ENCODE measurements at places on chromosomes 1 and 21.

GRCh38 chr1:181134543-181135436, 46.3 kb downstream of the IER5 start:
- DNase-seq = no peak

DNA sequence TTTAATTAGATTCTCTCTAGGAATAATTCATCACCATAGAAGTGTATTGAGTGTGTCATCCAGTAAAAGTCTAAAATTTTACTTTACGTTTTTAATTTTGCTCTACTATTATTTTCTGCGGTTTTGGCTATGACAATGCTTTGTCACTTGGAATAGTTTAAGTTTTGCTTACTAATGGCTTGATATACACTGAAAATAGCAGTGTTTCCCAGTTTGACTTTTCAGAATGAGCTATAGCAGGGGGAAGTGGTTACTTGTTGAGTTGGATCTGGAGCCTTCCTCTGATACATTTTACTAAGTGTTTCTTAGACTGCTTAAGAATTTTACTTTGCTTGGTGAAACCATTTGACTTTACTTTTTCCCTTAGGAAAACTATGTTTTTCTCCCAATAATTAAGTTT, 5.0 kb downstream of the DNAJC16 start:
- no peak for DNase-seq

DNA sequence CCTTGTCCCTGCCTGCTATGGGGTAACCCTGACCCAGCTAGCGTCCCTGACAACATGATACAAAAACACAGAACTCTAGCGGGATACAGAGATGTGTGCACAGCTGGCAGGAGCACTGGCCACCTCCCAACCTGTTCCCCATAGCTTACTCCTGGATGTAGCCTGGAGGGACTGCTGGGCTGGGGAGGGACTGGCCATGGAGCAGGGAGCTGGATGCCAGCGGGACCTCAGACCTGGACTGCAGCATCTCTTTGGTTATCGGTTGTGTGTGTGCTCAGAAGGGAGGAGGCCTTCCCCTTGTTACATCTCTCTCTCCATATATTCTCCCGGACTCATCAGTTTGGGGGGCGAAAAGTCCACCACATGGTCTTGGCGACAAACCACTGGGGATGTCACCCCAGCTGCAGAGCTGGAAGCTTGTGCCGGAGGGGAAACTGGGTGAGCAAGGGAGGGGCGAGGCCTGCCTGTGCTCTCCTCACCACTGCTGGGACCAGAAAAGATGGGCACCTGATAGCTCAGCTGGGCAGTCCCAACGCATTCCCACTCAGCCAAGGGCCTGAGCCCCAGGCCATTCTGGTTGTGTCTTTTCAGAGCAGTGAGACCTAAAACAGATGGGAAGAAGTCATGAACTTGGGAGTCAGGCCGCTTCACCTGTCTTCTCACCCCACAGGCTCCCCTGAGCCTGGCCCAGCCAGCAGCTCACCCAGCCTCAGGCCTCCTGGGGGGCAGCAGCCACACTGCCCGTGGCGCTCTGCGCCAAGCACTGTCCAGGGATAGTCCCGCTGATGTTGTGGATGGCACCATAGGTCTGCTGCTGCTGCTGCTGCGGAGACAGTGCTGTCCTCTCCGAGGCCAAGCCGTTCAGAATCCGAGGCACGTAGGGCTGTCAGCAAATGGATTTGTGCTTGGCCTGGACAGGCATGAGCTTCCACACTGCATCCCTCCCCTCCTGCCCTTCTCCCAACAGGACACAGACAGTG, 35.6 kb downstream of the TMEM63A start:
- no peak for DNase-seq

DNA sequence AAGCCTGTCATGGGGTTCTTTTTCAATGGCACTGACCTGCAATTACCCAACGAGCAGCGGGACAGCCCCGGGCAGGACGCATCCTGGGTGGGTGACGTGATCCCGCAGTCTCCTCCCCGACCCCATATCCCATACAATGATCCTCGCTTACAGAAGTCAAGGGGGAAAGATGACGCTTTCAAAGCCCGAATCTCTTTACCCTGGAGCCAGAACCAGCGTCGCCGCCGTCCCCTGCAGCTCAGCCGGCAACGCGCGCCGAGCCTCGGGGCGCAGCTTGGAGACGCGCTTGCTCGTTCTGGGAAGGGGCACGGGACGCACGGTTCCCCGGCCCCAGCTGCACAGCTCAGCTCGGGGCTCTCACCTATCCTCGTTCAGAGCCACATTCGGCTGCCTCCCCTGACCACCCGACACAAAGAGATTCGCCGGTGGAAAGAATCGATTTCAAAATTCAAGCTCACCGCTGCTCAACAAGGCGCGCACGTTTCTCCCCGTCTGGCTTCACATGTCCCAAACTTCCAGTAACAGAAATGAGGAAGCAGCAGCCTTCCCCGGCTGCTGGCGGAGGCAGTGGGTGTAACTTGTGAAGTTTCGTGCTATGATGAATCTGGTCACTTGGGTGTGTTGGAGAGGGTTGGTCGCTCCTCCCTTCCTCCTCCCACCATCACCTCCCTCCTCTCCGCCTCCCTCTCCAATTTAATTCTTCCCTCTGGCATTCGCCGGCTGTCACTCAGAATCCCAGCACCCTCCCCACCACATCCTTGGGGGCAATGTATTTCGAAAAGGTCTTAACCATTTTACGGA, at the start of gene TIAM1:
TIAM1 (minus strand) TSS at position 582 of the 801 bp plus-strand sequence. CDS start 77,289 bp downstream, outside the sequence.
- peak; percentile 51 for DNase-seq

DNA sequence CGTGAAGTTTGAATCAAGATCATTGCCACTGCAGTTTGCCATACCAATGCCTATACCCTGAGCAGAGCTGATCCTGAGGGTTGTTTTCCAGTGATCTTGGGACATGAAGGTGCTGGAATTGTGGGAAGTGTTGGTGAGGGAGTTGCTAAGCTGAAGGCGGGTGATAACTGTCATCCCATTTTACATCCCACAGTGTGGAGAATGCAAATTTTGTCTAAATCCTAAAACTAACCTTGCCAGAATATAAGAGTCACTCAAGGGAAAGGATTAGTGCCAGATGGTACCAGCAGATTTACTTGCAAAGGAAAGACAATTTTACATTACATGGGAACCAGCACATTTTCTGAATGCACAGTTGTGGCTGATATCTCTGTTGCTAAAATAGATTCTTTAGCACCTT, 78.6 kb downstream of the FMN2 start:
- DNase-seq = no peak

- no peak for DNase-seq
Measured at GRCh38 chr1:52164604-52165003, 22.7 kb downstream of the ZFYVE9 start.

DNA sequence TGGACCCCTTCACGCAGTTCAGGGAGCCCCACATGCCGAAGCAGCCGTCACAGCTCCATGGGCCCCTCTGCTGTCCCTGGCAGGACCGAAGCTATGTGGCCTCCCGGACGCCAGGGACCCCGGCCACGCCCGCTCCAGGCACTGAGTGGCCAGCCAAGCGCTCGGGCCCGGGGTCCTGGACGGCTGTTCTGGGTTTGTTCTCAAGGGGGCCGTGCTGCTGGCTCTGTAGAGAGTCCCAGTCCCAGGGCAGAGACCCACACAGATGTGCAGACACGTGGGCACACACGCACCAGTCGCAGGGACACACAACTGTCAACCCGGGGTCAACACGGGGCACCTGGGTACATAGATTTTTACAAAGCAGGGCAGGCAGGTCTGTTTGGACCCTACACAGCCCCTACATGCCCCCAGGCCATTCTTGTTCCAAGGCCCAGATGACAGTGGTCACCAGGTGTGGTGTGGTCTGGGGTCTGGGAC, 6.7 kb downstream of the B3GALT6 start:
- DNase-seq = no peak

DNA sequence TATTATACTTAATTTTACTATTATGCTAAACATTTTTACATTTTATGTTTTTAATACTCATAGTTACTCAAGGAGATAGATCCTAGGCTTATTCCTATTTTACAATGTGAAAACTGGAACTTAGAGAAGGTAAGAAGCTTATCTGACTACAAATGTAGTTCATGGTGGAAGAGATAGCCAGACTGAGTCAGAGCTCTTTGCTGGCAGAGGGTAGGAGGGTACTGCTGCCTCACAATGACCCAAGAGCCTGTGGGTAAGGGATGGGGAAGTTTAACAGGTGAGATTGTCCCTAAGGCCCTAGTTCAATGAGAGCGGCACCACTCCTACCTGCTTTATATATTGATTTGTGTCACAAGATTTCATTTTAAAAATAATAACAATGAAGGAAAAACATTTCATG, 34.1 kb upstream of the NEK7 start:
- DNase-seq = no peak

GRCh38 chr1:22038036-22038435, 14.5 kb upstream of the CDC42 start:
- no peak for DNase-seq

DNA sequence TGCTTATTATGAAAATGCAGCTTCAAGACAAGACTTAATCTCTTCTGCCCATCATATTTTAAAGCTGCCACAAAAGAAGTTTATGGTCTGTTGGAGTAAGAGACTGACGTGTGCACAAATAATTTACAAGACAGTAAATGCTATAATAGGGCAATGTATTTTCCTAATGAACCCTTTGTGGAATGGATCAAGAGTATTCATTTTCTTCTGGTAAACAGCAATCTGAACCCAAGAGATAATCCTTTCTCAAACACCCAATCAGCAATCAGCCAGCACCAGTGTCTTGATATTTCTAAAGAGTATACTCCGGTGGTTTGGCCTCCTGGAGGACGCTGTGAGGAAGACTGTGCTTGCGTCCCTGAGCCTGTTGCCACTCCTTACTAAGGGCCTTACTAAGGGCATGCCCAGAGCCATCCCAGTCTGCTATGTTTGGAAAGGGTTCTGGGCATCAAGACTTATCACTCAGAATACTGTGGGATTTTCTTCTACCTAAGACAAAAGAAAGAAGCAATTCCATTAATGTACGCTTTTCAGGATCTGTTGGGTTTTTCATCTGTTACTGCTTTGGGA, 48.8 kb upstream of the LRRC8D start:
- DNase-seq = no peak

- no peak for DNase-seq
Measured at GRCh38 chr1:211606914-211607753, 28.2 kb upstream of the SLC30A1 start.

DNA sequence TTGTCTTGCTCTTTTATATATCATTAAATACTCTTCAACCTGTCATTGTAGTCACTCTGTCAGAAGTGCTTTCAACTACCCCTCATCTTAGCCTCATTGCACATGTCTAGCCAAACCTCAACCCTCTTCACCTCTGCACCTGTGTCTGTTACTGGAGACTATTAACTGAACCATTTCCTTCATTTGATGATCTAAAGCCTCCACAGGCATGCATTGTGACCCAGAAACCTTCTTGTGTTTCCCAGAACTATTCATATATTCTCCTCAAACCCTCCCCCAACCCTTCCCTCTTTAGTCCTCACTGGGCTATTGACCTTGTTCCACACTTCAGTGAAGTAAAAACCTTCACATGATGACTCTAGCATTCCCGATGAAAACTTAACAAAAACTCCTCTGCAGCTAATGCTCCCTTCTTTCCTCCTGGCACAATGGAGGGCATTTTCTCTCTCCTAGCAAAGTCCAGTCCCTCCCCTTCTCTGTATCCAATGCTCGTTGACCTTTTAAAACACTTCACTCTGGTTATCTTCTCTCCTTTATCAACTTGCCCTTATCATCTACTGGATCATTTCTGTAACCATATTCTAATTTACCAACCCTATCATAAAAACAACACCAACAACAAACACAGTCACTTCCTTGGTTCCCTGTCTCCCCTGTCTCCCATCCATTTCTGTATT, 86.1 kb downstream of the BACH1 start:
- DNase-seq = no peak

GRCh38 chr21:44930543-44930981, 9.3 kb upstream of the SLX9 start:
- DNase-seq = no peak

GRCh38 chr1:112027696-112028095, 38.2 kb upstream of the KCND3 start:
- DNase-seq = no peak

- no peak for DNase-seq
Measured at GRCh38 chr1:117173691-117174090, 37.0 kb downstream of the VTCN1 start.

DNA sequence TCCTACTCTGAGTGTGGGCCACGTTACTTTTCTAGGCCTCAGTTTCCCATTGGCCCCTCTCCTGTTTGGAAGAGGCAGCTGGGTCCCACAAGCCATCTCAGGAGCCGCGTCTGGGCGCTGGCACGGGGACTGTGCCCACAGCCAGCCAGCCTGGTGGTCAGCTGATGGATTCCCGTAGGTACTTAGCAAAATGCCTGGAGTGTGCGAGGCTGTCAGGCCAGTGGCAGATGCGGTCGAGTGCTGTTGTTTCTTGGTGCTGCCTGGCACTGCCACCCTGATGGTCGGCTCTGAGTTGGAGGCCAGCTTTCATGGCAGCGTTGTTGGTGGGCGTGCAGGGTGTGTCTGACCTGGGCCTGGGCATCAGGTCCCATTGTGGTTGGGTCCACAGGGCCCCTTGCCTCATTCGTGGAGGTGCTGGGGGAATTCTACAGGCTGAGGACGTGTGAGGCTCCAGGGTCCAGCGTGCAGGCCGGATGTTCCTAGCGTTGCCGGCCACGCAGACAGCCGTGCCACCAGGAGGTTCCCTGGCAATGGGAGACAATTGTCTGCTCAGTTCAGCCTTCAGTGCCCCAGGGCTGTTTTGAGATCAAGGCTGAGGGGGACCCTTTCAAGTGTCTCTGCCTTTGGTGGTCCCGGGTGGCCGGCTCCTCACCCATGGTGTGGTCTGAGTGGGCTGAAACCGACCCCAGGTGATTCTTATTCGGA, 20.9 kb downstream of the SKI start:
- DNase-seq = no peak

DNA sequence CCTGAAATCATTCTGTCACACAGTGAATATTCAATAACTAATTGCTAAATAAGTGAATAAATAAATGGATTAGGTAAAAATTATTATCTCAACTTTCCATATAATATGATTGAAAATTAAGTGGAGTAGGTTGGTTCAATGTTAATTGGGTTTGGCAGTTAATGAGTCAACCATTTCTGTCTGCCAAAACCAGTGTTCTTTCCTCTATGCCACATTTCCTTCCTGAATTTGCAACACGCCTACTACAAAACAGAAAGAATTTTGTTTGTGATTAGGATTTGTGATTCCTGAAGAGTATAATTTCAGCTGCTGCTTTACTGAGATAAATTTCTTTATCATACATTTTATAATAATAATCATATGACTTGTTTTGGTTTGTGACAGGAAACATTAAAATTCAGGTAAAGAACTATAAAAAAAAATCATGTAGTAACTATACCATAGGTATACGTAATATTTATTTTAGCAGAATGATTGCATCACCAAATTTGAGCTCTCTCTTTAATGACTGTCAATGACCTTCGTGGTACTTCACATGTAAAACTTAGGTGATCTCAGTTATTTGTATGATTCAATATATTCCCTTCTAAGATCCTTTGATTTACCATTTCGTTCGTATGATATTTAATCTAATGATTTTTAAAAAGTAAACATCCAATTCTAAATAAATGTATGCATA, 241.3 kb downstream of the KCNT2 start:
- DNase-seq = no peak

Measured in right renal cortex interstitium (tissue), 3 donors.